ENCODE measurements at places on chromosomes 5 and 9. TPM values are rescaled to one million over a fixed set of nuclear protein-coding genes. Genes with fewer than 3 reads are reported as not detected.

- H3K27me3 ChIP-seq = no peaks in the 10 kb centered on the region
- DNase-seq = peak; percentile 69
- H3K4me3 ChIP-seq = no peak overlapping the region
Observed at GRCh38 chr5:159444441-159445082, 114.3 kb upstream of the IL12B start.

GRCh38 chr9:94768766-94769165, 42.3 kb downstream of the AOPEP start:
- H3K4me3 ChIP-seq = no peak overlapping the region
- no peaks in the 10 kb centered on the region for H3K36me3 ChIP-seq
- no peaks in the 10 kb centered on the region for H3K27me3 ChIP-seq
- H3K27ac ChIP-seq = peak overlapping the region; percentile 21

GRCh38 chr9:33117306-33117705, 40.8 kb upstream of the SMU1 start:
- DNase-seq = no peak
- H3K4me1 ChIP-seq = peaks cover 12% of the 10 kb centered on the region
- H3K4me3 ChIP-seq = no peak overlapping the region
- H3K36me3 ChIP-seq = peaks cover 34% of the 10 kb centered on the region
- no peaks in the 10 kb centered on the region for H3K27me3 ChIP-seq

DNA sequence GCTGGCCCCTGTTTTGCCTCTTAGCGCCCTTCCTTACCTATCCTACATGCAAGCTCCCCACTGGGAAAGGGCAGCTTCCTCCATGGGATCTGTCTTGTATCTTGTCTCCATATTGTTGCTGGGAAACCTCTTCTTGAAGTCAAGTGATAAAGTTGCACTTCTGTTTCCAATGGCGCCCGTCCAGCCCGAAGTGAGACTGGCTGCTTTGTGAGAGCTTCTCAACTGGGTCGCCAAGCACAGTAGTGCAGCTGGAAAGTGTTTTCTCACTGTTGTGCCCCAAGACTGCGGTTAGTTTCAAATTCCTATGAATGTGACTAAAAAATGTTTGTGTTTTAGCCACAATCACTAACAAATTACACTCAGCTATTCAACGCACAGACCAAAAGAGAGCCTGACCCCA, 506.6 kb upstream of the MPDZ start:
- DNase-seq = peak; percentile 30
- H3K27me3 ChIP-seq = no peaks in the 10 kb centered on the region
- H3K4me3 ChIP-seq = no peak overlapping the region
- peaks cover 4% of the 10 kb centered on the region for H3K4me1 ChIP-seq

RPL7A gene
- 3,220 TPM for total RNA-seq

- H3K36me3 ChIP-seq = no peaks in the 10 kb centered on the region
- H3K27me3 ChIP-seq = peaks cover 22% of the 10 kb centered on the region
- no peak overlapping the region for H3K4me3 ChIP-seq
- DNase-seq = no peak
- H3K4me1 ChIP-seq = no peaks in the 10 kb centered on the region
Observed at GRCh38 chr9:114065304-114065703, 12.8 kb downstream of the AMBP start.

GRCh38 chr9:35605351-35606137, 482 bp downstream of the TESK1 start:
- peaks cover 27% of the 10 kb centered on the region for H3K36me3 ChIP-seq
- DNase-seq = no peak
- H3K27ac ChIP-seq = peak overlapping the region; percentile 29
- peaks cover 5% of the 10 kb centered on the region for H3K4me1 ChIP-seq

LEAP2 gene
- under 0.01 TPM for total RNA-seq

IFNA13 gene
- total RNA-seq = not detected

DNA sequence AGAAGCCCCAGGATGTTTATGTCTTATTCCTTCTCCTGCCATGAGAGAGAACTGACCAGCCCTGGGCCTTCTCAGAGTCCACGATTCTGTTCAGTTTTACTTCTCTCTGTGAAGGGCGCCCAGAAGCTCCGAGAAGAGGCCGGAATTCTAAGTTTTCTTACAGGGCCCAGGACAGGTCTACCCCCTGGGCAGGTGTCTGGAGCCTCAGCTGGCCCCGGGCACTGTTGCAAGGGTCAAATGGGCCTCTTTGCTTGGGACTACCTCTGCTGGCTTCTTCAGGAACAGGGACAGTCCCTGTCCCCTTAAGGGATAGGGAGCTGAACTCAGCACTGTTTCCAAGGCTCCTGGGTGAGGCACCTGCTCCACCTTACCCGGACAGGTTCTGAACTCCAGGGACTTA, 55.0 kb downstream of the RASGEF1C start:
- no peak for DNase-seq
- no peak overlapping the region for H3K4me3 ChIP-seq
- H3K27ac ChIP-seq = no peak overlapping the region
- no peaks in the 10 kb centered on the region for H3K36me3 ChIP-seq
- peaks cover 11% of the 10 kb centered on the region for H3K27me3 ChIP-seq
- H3K4me1 ChIP-seq = no peaks in the 10 kb centered on the region

Data from IMR-90 (cell line).